ENCODE measurements at places on chromosomes 1 and 21.

- no peak for DNase-seq
Measured at GRCh38 chr1:234083460-234083859, 179.0 kb downstream of the SLC35F3 start.

DNA sequence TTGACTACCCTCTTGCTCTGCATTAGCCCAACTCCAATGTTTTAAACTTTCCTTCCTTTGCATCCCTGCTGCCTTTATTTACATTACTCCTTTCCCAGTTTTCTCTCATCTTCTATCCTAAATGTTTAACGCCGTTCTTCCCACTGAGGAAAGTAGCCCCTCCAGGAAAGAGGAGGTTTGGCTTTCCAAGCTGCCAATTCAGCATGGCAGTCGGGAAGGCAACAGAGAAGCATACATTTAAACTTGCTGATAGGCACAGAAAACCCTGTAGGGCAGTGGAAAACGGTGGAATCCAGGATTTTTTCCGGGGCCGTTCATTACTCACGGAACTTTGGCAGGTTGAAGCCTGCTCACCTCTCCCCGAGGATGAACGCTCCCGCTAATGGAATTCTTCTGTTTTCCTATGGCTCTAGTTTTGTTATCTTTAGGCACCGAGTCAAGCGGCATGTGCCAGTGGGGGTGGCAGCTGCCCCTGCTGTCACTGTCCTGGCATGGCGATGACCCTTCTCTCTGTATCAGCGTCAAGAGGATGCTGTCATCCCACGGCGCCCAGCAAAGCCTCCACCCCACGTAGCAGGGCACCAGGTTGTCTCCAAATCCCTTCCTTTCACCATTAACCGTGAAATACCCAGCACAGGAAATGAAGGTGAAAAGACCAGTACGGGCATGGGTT is 48.3 kb downstream of the ZBTB18 start:
- no peak for DNase-seq

DNA sequence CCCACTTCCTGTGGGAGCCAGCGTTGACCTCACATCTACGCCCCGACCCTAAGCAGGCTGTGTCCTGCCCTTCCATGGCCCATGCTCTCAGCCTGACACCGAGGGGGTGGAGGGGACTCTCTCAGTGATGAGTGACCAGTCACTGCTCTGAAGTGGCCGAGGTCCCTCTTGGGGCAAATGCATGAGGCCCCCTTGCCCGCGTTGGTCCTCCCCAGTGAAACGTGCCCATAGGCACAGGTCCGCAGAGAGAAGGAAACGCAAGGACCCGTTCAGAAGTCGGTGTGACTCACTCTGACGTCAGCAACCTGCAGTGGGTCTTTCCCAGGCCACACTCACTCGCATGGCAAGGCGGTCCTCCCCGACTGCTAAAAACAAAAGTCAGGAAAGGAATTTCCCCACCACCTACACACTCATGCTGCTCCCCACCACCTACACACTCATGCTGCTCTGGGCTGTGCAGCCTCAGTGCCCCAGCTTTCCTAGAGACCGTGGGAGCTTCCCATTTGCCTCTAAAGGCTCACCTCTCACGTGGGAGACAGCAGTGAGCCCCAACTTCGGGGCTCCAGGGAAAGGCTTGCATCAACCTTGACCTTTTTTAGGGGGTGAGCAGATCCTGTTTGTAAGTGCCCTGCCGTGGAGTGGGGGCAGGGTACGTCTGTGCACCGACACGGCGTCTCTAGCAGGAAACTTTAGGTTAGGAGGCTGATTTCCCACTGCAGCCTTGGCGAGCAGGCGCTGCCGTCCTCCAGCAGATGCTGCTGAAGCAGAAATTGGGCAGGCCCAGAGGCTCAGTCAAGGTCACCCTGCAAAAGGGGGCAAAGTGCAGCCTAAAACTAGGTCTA is 11.4 kb downstream of the UBASH3A start:
- peak; percentile 87 for DNase-seq

- no peak for DNase-seq
Measured at GRCh38 chr1:30706528-30706927, 16.9 kb downstream of the MATN1 start.

- no peak for DNase-seq
Measured at GRCh38 chr1:6911974-6912373, 126.7 kb downstream of the CAMTA1 start.

GRCh38 chr1:119933397-119933796 is 37.1 kb upstream of the ADAM30 start:
- no peak for DNase-seq

GRCh38 chr1:196178083-196178635 is 430.1 kb downstream of the KCNT2 start:
- DNase-seq, result no peak

DNA sequence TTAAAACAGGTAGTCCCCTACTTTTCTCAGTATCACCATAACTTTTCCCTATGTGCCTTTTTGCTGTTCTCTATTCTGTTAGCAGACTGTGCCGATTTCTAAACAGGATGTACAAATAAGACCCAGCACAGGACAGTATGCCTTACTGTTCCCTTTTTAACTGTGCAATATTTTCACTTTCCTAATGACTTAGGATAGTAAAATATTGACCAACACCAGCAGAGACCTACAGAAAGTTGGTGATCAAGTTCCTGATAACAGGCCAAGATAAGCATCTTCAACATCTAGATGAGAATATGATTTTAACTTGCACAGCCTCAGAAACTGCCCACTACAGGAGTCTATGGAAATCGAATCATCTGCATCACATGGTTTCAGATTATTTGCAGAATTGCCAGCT is 42.0 kb downstream of the ADSS2 start:
- no peak for DNase-seq

- DNase-seq, result no peak
Measured at GRCh38 chr1:196078691-196079090, 529.5 kb downstream of the KCNT2 start.

GRCh38 chr1:232368821-232369321 is 261.1 kb downstream of the SIPA1L2 start:
- DNase-seq, result no peak

DNA sequence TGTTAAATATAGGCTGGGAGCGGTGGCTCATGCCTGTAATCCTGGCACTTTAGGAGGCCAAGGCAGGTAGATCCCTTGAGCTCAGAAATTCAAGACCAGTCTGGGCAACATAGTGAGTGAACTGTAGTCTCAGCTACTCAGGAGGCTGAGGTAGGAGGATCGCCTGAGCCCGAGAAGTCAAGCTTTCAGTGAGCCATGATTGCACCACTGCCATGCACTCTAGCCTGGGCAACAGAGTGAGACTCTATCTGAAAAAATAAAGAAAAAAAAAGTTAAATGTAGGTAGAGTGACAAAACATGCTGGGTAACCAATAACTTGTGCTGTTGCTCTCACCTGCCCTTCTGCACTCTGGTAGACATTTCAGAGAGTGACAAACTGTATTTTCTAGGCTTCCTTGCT is 25.0 kb upstream of the SRSF10 start:
- no peak for DNase-seq

DNA sequence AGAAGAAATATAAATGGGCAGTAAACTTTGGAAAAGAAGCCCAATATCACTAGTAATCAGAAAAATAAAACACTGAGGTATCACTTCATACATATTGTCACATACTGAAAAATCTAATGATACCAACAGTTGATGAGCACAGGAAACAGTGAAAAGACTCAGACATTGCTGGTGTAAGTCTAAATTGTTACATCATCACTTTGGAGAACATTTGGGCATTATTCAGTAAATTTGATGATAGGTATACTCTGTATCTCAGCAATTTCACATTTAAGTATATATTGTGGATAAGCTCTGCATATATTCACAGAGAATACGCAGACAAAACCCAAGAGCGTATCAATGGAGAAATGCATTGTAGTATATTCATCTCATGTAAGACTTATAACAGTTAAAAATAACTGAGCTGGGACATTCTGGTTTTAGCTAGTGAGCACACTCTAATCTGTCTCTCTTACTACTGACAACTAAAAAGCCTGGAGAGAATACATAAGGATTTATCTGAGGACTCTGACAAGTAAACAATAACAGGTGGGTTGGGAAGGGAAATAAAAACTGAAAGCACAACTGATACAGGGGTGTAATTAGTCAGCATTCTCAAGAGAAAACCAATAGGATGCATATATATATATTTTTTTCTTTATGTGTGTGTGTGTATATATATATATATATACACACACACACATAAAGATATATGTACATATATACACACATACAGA is 212.7 kb upstream of the JUN start:
- no peak for DNase-seq

GRCh38 chr1:153985941-153986761 is at the start of gene RAB13:
Gene RAB13 (minus strand): TSS chr1:153986339. CDS start chr1:153986236, 103 bp downstream.
- no peak for DNase-seq

DNA sequence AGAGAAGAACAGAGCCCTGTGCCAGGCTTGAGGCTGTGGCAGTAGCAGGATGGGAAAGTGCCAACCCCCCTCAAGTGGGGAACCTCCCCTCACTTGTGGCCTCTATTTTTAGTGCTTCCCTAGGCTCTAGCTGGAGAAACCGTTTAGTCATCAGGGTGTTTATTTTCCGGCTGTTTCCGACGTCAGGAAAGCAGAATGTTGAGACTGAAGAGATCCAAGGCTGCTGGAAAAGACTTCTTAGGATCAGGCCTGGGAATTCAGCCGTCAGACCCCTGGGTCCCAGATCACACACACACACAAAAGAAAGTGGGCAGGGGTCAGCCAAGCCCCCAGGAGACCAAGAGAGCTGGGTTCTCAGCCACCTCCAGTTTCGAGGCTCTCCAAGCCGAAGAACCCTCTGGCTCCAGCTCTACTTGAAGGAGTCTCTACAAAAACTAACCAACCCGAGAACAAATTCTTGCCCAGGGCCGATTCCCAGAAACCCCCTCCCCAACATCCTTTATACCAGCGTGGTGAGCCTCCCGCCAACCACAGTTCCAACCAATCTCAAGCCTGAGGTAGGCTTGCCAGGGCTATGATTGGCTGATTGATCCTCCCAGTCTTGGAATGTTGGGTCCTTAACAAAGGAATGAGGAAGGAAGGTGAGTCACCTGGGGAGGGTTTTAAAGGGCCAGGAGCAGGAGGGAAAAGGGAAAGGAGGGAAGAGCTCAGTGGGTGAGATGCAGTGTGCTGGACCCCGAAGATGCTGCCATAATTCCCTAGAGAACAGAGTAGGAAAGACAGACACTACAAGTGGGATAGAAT is 2.5 kb upstream of the MEF2D start:
- DNase-seq, result no peak
